ENCODE measurements at places on chromosomes 16 and 17. TPM values are rescaled to one million over a fixed set of nuclear protein-coding genes. Genes with fewer than 3 reads are reported as not detected.

TENT4B gene
- 10.5 TPM for total RNA-seq

ATP2C2 gene
- total RNA-seq, result not detected

SPNS3 gene
- total RNA-seq, result not detected

UTS2R gene
- 0.18 TPM for total RNA-seq

KLHDC4 gene
- total RNA-seq, result 19.5 TPM

GPR179 gene
- not detected for total RNA-seq

- peaks cover 26% of the 10 kb centered on the region for H3K4me1 ChIP-seq
- H3K36me3 ChIP-seq, result peaks cover 36% of the 10 kb centered on the region
- H3K4me3 ChIP-seq, result no peak overlapping the region
- peak; percentile 76 for DNase-seq
Observed at GRCh38 chr16:67115639-67116038, 5.9 kb downstream of the PHAF1 start.

DNA sequence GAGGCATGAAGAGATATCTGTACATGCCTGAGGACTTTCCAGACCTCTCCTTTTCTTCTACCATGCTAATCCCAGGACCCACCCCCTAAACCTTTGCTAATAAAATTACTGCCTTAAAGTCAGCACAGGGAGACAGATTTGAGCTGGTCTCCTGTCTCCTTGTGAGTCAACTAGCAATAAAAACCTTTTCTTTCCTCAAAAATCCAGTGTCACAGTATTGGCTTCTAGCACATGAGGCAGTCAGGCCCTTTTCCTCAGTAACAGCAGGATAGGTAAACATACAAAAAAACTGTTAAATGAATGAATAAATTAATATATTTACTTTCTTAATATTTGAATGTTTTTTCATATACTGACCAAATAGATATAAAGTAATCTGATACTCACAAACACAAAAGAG, 41.3 kb downstream of the ABCA10 start:
- H3K36me3 ChIP-seq, result no peaks in the 10 kb centered on the region
- DNase-seq, result no peak
- H3K4me3 ChIP-seq, result no peak overlapping the region
- H3K27ac ChIP-seq, result no peak overlapping the region
- peaks cover 10% of the 10 kb centered on the region for H3K4me1 ChIP-seq

GRCh38 chr16:3576211-3576610, 992 bp downstream of the NLRC3 start:
- H3K4me3 ChIP-seq, result no peak overlapping the region
- DNase-seq, result no peak
- no peak overlapping the region for H3K27ac ChIP-seq
- no peaks in the 10 kb centered on the region for H3K4me1 ChIP-seq

DNA sequence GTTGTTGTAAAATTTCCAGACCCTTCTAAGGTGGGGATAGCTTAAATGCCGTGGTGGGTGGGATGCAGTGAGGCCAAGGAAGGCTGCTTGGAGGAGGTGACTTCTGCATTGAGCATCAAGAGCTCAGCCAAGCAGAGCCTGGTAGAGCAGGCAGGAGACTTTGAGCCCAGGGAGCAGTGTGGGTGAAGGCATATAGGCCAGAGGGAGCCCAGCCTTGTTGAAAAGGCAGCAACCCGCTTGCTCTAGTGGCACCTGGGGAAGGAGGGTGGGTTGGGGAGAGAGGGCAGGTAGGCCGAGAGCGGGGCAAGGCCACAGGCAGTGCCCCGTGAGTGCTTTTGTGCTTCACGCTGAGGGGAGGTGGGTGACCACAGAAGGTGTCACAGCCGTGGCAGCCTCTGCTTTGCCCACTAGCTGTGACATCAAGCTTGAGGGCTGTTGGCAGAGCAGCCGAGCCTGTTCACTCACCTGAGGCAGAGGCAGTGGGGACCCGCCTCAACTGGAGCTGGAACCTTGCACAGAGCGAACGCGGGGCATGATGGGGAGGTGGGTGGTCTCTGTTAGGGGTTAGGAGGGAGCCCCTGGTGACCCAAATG, 56.1 kb downstream of the IRF8 start:
- no peak overlapping the region for H3K27ac ChIP-seq
- no peaks in the 10 kb centered on the region for H3K36me3 ChIP-seq
- no peak overlapping the region for H3K4me3 ChIP-seq
- no peaks in the 10 kb centered on the region for H3K4me1 ChIP-seq
- DNase-seq, result no peak

- peaks cover 11% of the 10 kb centered on the region for H3K4me1 ChIP-seq
- no peak overlapping the region for H3K27ac ChIP-seq
- H3K4me3 ChIP-seq, result peak overlapping the region; percentile 82
- peaks cover 34% of the 10 kb centered on the region for H3K36me3 ChIP-seq
- no peak for DNase-seq
Observed at GRCh38 chr17:58353389-58353825, 1.4 kb upstream of the SUPT4H1 start.

DNA sequence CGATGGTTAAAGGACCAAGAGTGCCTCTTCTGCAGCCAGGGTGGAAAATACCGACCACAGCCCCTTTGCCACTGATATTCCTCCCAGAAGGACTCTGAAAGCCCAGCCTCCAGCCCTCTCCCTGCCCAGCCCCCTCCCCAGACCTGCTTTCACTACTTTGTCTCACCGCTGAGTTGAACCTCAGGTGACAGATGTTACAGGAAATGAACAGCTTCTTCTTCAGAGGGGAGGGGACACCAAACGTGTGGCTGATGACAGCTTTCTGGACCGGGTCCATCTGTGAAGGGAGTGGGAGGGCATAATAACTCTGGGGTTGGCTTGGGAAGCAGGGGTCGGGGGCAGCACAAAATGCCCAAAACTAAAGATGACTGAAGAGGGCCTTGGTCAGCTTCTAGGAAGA, 14.2 kb downstream of the NKIRAS2 start:
- no peak for DNase-seq
- H3K36me3 ChIP-seq, result no peaks in the 10 kb centered on the region
- no peaks in the 10 kb centered on the region for H3K4me1 ChIP-seq

GRCh38 chr17:353213-353837, 718 bp upstream of the RPH3AL start:
- no peaks in the 10 kb centered on the region for H3K4me1 ChIP-seq
- no peak for DNase-seq
- no peak overlapping the region for H3K4me3 ChIP-seq
- H3K36me3 ChIP-seq, result no peaks in the 10 kb centered on the region
- no peak overlapping the region for H3K27ac ChIP-seq

DNA sequence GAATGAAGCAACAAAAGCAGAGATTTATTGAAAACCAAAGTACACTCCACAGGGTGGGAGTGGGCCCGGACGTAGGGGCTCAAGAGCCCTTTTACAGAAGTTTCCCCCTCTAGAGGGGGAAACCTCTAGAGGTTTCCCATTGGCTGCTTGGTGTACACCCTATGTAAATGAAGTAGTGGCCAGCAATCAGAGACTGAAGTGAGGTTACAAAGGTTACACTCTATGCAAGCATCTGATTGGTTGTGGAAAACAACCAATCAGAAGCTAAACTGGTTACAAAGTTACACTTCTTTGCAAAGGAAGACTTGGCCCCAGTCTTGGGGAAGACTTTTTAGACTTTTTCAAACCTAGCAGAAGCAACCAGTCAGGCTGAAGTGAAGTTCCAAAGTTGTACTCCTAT, 27.1 kb downstream of the CRAMP1 start:
- no peaks in the 10 kb centered on the region for H3K4me1 ChIP-seq
- H3K4me3 ChIP-seq, result no peak overlapping the region
- H3K36me3 ChIP-seq, result peaks cover 75% of the 10 kb centered on the region
- H3K27ac ChIP-seq, result no peak overlapping the region
- no peaks in the 10 kb centered on the region for H3K27me3 ChIP-seq

DNA sequence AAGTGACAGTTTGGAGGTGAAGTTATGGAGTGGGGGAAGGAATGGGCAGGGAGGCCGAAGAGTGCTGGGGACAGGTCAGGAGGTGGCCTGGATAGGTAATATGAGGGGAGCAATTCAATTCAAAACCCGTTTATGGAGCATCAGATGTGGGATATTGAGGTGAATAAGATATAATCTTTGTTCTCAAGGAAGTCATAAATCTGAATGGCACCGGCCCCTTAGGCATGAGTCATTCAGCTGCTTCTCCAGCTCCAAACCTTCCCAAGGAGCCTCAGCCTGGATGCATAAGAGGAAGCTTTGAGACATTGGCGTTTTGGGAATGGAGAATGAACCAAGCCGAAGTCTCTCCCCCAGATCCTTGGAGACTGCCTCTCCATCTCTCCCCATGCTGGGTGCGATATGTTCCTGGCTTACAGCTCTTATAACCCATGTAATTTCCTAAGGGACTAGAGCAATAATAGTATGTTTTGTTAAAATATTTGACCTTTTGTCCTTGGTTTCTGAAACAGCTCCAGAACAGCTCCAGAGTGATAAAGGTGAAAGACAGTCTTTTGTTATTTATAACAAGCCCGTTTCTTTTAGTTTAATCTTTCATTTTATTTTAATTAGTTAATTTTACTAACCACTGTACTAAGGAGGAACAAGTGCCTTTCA, 1.7 kb downstream of the TUBG2 start:
- no peaks in the 10 kb centered on the region for H3K36me3 ChIP-seq
- DNase-seq, result peak; percentile 22
- no peak overlapping the region for H3K27ac ChIP-seq
- H3K4me3 ChIP-seq, result no peak overlapping the region
- peaks cover 7% of the 10 kb centered on the region for H3K27me3 ChIP-seq
- H3K4me1 ChIP-seq, result peaks cover 24% of the 10 kb centered on the region

- no peak for DNase-seq
- no peaks in the 10 kb centered on the region for H3K4me1 ChIP-seq
- no peaks in the 10 kb centered on the region for H3K36me3 ChIP-seq
- H3K27me3 ChIP-seq, result peaks cover 15% of the 10 kb centered on the region
- H3K4me3 ChIP-seq, result no peak overlapping the region
Observed at GRCh38 chr17:44333371-44333770, 8.7 kb upstream of the SLC25A39 start.

DNA sequence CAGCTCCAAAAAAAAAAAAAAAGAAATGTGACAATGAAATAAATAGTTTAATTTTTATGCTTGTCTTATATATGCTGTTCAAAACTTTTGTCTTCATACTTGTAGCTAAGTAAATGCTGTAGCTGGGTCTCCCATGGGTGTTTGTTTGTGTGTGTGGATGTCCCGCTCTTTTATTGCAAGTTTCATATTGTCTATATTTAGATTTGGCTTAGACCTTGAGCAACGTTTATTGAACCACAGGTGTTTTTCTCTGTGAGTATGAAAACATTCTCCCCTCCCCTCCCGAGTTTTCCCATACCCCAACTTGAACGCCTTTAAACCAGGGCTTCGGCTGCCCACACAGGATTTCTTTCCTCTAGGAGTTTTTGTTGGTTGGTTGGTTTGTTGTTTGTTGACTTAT, 45.2 kb downstream of the MFSD11 start:
- no peaks in the 10 kb centered on the region for H3K27me3 ChIP-seq
- no peak for DNase-seq
- H3K4me3 ChIP-seq, result no peak overlapping the region
- peaks cover 11% of the 10 kb centered on the region for H3K4me1 ChIP-seq
- H3K27ac ChIP-seq, result no peak overlapping the region

GRCh38 chr16:54993106-54993895, 62.6 kb downstream of the IRX5 start:
- DNase-seq, result no peak
- no peaks in the 10 kb centered on the region for H3K36me3 ChIP-seq
- no peak overlapping the region for H3K27ac ChIP-seq
- no peaks in the 10 kb centered on the region for H3K4me1 ChIP-seq
- peaks cover 13% of the 10 kb centered on the region for H3K27me3 ChIP-seq

DNA sequence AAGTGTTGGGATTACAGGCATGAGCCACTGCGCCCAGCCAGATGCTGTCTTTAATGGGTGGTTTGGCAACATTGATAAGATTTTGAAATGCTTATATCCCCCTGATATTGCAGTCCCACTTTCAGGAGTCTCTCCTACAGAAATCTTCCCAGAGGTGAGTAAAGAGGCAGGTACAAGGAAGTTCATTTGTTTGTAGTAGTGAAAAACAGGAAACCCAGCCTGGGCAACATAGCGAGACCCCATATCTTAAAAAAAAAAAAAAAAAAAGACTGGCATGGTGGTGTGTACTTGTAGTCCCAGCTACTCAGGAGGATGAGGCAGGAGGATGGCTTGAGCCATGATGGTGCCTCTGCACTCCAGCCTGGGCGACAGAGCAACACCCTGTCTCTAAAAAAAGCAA, 6.2 kb upstream of the NUPR1 start:
- H3K27me3 ChIP-seq, result 0 out of 2 replicates have a peak, but pooled peaks cover 3% of the 10 kb centered on the region
- H3K4me3 ChIP-seq, result no peak overlapping the region
- DNase-seq, result no peak
- H3K4me1 ChIP-seq, result no peaks in the 10 kb centered on the region
- H3K36me3 ChIP-seq, result no peaks in the 10 kb centered on the region

DNA sequence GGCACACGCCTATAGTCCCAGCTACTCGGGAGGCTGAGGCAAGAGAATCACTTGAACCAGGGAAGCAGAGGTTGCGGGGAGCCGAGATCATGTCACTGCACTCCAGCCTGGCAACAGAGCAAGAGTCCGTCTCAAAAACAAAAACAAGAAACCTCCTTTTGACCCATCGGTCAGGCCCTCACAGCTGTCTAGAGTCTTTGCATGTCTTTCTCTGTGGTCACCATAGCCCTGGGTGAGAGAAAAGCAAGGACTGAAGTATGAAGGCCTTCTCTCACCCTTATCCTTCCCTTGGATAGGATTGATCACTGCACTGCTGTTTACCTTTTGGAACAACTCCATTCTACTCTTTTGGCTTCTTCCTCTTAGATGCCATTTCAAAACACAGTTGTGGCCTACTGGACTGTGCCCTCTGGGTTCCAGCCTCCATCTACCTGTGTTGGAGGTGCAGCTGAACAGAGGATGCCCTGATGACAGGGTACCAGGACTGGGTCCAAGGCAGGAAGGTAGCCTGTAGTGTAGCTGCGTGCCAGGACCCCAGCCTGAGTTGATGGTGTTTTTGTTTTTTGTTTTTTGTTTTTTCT, 37.1 kb downstream of the LDHD start:
- no peak for DNase-seq
- H3K27me3 ChIP-seq, result no peaks in the 10 kb centered on the region
- no peak overlapping the region for H3K4me3 ChIP-seq
- H3K4me1 ChIP-seq, result no peaks in the 10 kb centered on the region
- H3K27ac ChIP-seq, result no peak overlapping the region
- 0 out of 2 replicates have a peak, but pooled peaks cover 5% of the 10 kb centered on the region for H3K36me3 ChIP-seq

GRCh38 chr16:2194166-2194834, 2.1 kb downstream of the CASKIN1 start:
- DNase-seq, result no peak
- H3K4me1 ChIP-seq, result 0 out of 2 replicates have a peak, but pooled peaks cover 5% of the 10 kb centered on the region
- peaks cover 51% of the 10 kb centered on the region for H3K27me3 ChIP-seq
- H3K27ac ChIP-seq, result no peak overlapping the region

- no peak for DNase-seq
- H3K36me3 ChIP-seq, result peaks cover 13% of the 10 kb centered on the region
- no peak overlapping the region for H3K27ac ChIP-seq
- H3K4me1 ChIP-seq, result peaks cover 4% of the 10 kb centered on the region
- no peak overlapping the region for H3K4me3 ChIP-seq
- H3K27me3 ChIP-seq, result no peaks in the 10 kb centered on the region
Observed at GRCh38 chr16:3797904-3798811, 80.8 kb upstream of the TRAP1 start.

GRCh38 chr16:67294171-67294757, 14.9 kb downstream of the PLEKHG4 start:
- no peaks in the 10 kb centered on the region for H3K27me3 ChIP-seq
- no peak for DNase-seq
- H3K4me1 ChIP-seq, result peaks cover 18% of the 10 kb centered on the region
- no peak overlapping the region for H3K4me3 ChIP-seq
- H3K36me3 ChIP-seq, result no peaks in the 10 kb centered on the region

- no peaks in the 10 kb centered on the region for H3K27me3 ChIP-seq
- no peak for DNase-seq
- no peaks in the 10 kb centered on the region for H3K36me3 ChIP-seq
- no peak overlapping the region for H3K4me3 ChIP-seq
Observed at GRCh38 chr17:57356153-57356718, 99.9 kb downstream of the MSI2 start.

Measured in SJSA1 (cell line).